ENCODE measurements at places on chromosomes 2 and 18.

DNA sequence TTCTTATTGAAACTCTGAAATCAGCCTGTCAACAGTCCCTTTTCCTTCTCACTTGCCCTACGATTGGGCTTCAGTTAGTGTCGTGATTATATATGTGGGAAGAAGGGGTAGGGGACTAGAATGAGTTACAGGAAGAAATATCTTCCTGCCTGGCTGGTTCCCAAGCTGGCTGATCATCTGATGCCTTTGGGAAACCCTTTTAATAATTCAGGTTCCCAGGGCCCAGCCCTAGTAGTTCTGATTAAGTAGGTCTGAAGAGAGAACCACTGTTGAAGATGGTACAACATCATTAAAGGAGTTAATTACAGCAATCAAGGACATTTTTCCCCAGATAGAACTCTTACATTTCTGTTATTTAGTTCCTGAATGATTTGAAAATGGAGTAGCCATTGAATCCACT is 110.1 kb upstream of the EML6 start:
- DNase-seq = no peak

GRCh38 chr18:13429884-13430510 is 211.4 kb downstream of the LDLRAD4 start:
- DNase-seq = no peak

GRCh38 chr2:43388371-43388770 is 162.0 kb upstream of the ZFP36L2 start:
- DNase-seq = no peak

DNA sequence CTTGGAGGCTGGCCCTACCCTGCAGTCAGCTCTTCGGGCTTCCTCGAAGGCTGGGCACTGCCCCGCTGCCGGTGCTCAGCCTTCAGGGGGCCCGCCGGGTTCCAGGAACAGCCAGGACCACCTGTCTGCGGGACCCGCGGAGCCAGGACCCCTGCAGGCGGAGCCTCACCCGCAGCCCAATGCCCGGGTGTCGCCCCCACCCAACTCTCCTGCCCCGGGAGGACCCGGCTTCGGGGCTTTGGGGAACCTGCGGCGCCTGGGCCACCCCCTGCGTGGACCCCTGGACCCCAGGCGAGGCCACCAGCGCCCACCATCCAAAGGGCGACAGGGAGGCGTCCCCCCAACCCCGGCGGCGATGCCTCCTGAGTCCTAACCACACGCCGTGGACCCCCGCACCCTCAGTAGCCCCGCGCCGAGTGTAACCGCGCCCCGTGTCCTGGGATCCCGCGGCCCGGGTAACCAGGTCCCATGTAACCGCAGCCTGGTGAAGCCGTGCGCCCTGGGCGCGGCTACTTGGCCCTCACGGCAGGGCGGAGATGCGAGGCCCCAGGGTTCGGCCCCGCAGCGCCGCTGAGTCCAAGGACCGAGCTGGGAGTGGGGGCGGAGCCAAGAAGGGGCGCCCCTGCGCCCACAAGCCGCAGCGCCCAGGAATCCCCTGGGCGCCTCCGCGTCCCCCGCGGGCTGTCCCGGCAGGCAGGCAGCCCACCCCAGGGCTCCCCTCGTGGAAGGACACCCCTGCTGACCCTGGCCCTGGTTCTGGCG is 11.0 kb upstream of the UBE2F start:
- no peak for DNase-seq

GRCh38 chr2:216362730-216363129 is 9.6 kb downstream of the MARCHF4 start:
- DNase-seq = no peak

DNA sequence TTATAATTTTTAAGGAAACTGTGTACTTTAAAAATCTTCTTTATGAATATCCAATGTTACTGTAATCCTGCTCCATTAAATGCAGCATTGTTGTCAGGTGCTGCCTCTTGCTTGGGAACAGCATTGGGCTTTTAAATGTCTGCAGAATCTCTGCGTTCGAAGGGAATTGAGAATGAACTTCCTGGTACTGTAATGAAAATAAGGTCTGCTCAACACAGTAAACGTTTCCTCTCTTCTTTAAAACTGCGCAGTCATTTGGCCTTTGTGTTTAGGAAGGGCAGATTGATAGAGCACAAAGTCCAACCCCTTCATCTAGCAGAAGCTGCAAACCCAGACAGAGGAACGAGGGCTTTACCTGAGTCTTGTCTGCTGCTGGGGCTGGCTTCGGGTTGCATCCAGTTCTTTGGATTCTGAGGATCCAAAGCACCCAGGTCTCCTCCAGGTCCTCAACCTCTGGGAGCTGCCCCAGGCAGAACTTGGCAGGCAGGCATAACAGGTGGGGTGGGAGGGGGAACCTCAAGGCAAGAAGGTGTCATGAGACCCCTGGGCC is 104.5 kb downstream of the UGGT1 start:
- DNase-seq = no peak

DNA sequence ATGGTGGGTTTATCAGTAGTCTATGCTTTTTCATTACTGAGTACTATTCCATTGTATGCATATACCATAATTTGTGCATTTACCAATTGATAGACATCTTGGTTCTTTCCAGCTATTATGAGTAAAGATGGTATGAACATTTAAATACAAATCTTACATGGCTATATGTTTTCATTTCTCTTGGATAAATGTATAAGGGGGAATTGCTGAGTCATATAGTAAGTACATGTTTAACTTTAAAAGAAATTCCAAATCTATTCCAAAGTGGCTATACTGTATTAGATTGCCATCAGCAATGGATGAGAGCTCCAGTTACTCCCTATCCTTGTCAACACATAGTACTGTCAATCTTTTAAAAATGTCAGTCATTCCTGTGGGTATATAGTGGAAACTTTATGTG is 243.9 kb downstream of the CDCA7 start:
- DNase-seq = no peak

DNA sequence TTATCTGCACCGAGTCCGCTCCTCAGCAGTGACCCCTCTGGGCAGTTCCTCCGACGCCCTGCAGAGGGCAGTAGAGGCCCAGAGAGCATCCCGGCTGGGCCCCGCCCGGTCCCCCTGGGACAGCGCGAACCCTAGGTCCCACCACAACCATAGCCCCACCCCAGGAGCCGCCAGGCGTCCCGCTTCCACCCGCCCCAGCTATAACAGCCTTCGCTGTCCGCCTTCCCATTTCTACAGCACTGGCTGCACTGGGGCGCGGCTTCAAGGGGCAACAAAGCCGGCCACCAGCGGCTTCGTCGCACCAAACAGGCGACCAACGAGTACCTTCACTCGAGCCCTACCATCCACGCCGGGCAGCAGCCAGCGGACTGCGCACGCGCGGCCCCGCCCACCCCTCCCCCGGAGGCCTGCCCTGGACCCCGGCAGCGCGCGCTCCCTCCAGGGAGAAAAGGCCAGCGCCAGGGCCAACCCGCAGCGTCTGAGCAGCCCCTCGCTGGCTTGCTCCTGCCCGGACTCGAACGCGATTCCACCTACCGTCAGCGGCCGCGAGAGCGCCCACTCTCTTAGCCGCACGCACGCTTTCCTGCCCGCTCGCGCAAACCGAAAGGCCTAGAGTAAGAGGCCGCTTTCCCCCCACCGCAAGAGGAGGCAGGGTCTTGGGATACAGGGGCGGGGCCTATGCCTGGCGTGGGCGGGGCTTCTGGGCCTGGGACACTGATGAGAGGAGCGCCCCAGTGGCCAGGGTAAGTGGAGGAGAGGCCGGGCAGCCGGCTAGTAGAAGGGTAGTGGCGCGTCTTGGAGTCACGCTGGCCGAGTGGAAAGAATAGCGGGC is at the start of gene NHEJ1:
NHEJ1 (minus strand) TSS at position 630 of the 832 bp plus-strand sequence. CDS start 2,453 bp downstream, outside the sequence.
- peak; percentile 89 for DNase-seq

DNA sequence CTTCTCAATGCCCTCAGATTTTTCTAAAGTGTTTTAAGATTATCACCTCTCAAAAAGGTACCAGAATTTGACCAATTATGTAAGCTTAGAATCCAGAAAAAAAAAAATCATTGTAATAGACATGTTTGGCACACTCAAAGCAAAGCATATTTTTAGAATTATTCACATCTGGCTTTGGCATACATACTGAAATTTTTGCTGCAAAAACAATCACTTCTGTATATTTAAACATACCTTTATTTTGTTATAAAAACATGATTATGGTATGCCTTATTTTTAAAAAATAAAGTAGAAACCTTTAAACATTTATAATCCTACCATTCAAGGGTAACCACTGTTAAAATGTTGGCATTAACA is 143.3 kb downstream of the ESCO1 start:
- DNase-seq = no peak
